ENCODE measurements at places on chromosomes 2 and 18.

DNA sequence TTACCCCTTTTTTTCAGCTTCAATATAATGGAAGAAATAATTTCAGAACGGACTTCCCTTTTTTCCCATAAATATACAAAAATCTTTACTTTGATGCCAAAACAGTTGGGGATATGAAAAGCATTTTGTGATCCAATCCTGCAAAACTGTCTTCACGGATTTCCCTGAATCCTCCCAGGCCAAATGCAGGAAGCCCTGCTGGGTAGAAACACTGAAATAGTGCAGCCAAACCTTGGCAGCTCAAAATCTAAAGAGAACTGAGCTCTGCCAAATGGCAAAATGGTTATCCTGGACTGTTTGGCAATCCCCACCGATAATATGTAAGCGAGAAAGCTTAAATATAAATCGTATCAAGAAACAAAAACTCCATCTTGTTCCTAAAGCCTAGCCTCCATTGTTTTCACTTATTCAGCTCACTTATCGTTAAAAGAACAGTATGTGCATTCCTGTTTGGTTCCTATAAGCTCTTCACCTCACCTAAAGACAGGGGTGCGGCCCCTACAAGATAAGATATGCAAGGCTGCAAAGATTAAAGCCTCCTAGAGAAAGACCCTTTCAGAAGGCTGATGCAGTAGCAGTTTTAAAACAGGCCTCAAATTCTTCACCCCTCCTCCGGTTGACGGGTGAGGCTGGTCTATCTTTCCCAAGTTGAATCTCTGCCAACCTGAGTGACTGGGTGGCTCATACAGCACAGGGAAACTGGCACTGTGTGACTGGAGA is 48.6 kb downstream of the LAMA1 start:
- DNase-seq, result no peak

DNA sequence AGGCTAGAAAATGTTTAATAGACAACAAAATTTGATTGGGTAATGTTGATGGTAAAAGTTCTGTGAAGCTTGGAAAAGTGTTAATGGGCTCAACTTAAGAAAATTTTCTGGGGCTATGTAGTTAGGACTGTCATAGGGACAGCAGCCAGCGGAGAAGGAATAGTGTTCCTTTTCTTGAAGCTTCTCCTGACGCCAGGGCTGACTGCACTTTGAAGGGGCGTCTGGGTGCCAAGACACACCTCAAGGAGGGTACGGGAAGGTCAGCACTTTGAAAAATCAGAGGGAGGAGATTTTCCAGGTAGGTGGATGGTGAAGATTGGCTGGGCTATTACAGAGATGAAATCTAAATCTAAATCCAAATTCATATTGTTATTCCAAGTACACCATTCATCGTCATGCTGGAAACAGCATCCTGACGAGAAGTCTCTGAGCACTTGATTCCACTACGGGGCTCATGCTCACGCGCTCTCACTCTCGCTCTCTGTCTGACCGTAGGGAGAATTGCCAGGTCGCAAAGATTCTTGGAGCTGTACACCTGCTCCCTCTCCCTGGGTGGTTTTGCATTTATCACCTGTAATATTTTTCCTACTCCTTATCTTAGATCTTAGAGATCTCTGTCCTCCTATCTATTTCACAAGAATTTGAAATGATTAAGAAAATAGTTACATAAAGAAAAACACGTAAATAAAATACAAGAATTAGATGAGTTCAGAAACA is 91.0 kb downstream of the ITGB1BP1 start:
- no peak for DNase-seq

DNA sequence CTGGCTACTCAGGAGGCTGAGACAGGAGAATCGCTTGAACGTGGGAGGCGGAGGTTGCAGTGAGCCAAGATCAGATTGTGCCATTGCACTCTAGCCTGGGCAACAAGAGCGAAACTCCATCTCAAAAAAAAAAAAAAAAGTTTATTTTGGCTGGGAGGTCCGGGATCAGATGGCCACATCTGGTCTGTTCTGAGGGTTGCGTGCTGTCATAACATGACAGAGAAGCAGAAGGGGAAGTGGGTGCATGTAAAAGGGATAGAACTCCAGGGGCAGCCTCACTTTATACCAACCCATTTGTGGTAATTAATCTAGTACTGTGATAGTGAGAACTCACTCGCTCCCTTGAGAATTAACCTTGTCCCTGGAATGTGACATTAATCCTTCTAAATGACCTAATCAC is 101.2 kb downstream of the PTPN4 start:
- no peak for DNase-seq

DNA sequence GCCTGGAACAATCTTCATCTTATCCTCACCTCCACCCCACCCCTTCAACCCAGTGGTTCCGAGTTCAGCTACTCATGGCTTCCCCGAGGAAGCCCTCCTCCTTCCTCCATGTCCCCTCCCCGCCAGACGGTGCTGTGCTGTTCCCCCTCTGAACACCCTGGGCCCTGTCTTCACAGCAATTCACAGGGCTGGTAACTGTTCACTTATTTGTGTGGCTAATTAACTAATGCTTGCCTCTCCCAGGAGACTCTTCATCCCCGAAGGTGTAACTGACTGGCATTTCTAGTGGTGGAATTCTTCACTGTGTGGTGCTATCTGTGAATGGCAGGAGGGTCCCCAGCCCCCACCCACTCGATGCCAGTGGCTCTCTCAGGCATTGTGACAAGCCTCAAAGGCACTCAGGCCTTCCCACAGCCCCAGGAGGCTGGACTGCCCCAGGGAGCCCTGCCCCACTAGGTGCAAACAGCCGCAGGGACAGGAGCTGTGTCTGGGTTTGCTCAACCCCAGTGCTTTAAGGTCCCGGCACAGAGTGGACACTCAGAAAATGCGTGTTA is 133.7 kb upstream of the ID2 start:
- no peak for DNase-seq

- DNase-seq, result no peak
Measured at GRCh38 chr2:205323929-205324328, 358.4 kb upstream of the NRP2 start.

DNA sequence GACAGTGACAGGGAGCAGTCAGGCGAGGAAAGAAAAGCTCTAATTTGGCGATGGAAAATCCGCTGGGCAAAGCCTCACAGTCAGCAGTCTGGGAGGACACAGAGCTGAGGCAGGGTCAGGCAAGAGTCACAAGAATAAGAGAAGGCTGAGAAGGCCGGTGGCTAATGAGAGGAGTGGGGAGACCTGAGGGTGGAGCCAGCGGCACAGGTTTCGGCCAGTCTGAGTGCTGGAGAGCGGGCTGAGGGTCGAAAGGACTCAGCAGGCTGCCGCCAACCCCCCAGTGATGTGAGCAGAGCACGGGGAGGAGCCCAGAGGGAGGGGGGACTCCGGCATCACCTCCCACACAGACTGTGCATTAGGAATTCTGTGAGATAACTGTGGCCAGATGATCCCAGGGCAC is 500.6 kb upstream of the MYT1L start:
- no peak for DNase-seq

- DNase-seq, result no peak
Measured at GRCh38 chr2:21317131-21317530, 193.4 kb downstream of the TDRD15 start.

GRCh38 chr18:66553824-66554223 is 50.1 kb downstream of the CDH19 start:
- no peak for DNase-seq

GRCh38 chr18:56388571-56388970 is 249.8 kb downstream of the TXNL1 start:
- no peak for DNase-seq

DNA sequence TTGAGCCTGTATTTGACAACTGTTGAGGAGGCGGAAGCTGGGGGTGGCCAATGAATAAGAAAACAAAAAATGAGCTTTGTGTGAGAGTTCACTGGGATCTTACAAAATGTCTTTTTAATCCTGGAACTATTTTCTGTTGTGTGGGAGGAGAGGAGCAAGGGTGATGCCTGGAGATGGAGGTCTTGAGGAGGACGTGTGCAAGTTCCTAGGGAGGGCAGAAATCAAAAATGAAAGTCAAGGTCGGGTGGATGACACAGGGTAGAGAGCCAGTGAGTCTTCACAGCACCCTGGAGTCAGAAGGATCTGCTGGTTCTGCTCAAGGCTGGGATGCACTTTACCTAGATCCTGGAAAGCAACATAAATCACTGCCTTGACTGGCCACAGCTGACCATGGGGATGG is 180.3 kb upstream of the PKDCC start:
- DNase-seq, result no peak

GRCh38 chr2:44959855-44960254 is 18.4 kb downstream of the SIX3 start:
- no peak for DNase-seq

- DNase-seq, result no peak
Measured at GRCh38 chr2:27655155-27655951, 8.1 kb downstream of the SUPT7L start.

- no peak for DNase-seq
Measured at GRCh38 chr2:212892193-212892592, 259.2 kb downstream of the IKZF2 start.

GRCh38 chr18:24736662-24737330 is 276.4 kb downstream of the HRH4 start:
- DNase-seq, result no peak

DNA sequence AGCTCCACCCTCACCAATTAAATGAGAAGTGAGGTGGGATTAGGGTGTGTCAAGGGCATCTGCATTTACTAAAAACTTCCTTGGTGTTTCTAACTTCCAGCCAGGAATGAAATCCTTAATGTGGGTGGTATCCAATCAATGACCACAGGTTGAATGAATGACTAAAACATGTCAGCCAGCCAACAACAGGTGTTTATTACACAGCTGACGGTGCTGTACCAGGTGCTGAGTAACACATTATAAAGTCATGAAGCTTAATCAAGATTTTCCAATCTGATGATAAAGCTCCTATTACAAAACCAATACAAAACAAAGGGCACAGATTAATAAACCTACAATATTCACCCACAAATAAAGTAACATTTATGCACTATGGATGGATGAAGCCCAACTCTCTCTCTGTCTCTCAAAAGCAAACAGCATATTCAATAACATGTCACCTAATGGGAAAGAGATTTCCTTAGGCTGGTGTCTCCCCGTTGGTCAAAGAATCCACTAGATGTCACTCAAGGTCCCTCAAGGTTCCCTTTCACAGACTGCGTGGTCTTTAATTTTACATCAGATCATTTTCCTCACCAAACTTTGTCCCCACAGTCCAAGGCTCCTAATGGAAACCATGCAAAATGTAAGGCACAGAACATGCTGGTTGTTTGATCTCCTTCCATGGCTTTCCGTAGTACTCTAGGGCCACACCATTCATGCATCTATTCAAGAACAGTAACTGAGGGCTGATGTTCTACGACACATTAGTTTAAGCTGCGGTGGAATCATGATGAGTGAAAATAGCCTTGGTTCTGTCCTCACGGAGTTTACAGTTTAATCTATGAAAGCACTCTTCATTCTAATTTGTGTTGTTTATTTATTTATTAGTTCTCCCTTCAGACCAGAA is 6.4 kb upstream of the PTPN4 start:
- no peak for DNase-seq

- DNase-seq, result no peak
Measured at GRCh38 chr2:46805401-46805951, 110.1 kb downstream of the MCFD2 start.

- no peak for DNase-seq
Measured at GRCh38 chr2:159497256-159497655, 119.1 kb downstream of the BAZ2B start.

DNA sequence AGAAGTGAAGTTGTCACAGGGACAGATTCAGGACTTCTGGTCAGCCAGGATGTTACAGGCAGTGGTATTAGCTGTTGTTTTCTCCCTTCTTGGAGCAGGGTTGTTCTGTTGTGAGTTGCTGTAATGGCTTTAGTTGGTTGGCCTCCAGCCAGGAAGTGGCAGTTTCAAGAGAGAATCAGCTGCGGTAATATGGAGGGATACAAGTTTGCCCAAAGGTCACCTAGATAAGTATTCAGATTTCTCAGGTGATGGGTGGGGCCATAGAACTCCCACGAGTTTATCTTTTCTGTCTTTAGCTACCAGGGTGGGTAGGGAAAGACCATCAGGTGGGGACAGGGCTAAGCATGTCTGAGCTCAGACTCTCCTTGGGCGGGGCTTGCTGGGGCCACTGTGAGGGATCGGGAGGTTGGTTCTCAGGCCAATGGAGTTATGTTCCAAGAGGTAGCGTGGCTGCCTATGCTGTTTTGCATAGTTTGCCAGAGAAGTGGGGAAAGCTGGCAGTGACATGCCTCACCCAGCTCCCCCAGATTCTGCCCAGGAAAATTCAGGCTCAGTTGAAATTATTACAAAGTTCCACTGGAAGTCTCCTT is 640.4 kb upstream of the CHAC2 start:
- DNase-seq, result no peak

DNA sequence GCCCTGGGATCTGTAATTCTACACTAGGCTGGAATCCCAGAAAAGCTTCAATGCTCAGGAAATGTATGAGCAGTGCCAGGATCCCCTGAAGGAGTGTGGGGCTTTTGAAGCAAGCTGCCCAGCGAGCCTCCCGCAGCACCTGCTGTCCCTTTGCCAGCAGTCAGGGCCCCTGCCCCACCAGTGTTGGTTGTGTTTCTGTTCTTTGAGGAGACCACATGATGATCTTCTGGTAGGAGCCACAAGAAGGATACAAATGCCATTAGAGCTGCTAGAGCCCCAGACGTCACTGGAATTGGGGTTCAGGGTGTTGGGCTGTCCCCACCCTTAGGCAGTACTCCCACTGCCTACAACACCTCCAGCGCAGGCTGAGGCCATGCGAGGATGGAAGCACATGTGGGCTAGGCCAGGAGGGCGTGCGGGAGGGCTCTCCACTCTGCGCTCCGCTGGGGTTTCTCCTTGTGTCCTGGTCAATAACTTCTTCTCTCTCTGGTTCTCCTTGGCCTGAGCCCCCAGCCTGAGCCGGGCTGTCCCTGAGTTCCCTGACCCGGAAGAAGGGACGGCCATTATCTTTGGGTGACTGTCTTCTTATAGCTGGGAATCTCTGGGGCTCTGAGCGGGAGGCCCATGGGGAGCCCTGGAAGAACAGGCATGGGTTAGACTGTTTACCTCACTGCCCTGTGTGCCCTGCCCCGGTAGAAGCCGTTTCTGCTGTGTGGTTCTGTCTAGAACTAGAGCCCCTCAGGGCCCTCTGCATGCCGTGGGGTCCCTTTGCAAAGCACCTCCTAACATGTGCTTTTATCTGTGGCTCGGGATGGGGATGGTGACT is 73.9 kb downstream of the LRRFIP1 start:
- no peak for DNase-seq

DNA sequence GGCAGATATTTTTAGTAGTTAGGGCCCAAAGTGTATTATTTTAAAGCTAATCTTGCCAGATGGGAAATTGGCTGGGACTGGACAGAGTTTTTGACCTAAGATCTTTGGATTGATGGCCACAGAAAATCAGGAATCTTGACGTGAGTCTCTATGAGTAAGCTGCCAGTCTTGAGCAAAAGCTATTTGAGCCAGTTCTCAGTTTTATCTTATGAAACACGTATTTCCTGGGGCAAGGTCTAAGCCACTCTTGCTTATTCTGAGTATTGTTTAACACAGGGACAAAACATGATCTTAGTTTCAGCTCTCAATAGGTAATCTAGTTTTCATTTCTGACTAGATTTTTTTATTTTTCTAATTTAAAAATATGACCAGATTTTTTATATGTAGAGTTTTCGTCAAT is 329.4 kb downstream of the CNTNAP5 start:
- DNase-seq, result no peak

GRCh38 chr2:120670771-120671480 is 64.7 kb upstream of the GLI2 start:
- no peak for DNase-seq
